ENCODE measurements at places on chromosomes 3 and 15. TPM values are rescaled to one million over a fixed set of nuclear protein-coding genes. Genes with fewer than 3 reads are reported as not detected.

The ABTB1 gene
- 28.6 TPM for total RNA-seq

The VILL gene
- total RNA-seq, result 184 TPM

The GXYLT2 gene
- 12.6 TPM for total RNA-seq

The HRG gene
- total RNA-seq, result not detected

- no peak for DNase-seq
Measured at GRCh38 chr15:31373096-31373865, 46.6 kb downstream of the KLF13 start.

- peak; percentile 29 for DNase-seq
Measured at GRCh38 chr15:97867870-97868269, 92.6 kb upstream of the ARRDC4 start.

DNA sequence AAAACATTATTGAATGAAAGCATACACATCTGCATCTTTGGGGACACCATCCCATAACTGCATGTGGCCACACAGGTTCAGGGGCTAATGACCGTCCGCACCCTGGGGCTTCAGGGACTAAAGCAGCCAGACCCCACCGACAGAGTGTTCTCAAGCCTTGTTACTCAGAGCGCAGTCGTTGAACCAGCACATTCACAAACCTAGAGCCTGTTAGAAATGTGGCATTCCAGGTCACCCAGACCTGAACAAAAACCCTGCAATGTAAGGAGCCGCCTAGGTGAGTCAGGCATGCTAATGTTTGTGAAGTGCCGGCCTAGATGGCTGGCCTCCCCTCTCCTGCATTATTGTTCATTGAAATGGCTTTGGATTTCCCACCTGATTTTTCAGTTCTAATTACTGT lies 52.3 kb upstream of the HACD2 start:
- no peak for DNase-seq

- DNase-seq, result peak; percentile 92
Measured at GRCh38 chr3:14452740-14453710, 50.6 kb downstream of the SLC6A6 start.

- DNase-seq, result no peak
Measured at GRCh38 chr15:37055481-37055880, 44.9 kb downstream of the MEIS2 start.

DNA sequence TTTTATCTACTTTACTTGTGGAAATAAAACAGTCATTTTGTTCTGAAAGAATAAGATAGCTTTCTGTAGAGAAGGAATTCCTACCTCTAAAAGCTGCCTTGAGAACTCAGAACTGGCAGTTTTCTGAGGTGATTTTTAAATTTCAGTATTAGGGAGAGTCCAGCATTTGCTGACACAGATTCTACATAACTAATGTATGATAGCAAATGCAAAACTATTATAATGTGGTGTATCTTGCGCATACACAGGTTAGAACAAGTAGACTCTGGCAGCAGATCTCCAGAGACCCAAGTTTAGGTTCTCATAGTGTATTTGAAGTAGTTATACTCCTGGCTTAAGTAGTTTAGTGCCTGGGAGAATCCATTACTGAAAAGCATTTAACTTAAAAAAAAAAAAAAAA lies 30.8 kb downstream of the OIP5 start:
- DNase-seq, result no peak

DNA sequence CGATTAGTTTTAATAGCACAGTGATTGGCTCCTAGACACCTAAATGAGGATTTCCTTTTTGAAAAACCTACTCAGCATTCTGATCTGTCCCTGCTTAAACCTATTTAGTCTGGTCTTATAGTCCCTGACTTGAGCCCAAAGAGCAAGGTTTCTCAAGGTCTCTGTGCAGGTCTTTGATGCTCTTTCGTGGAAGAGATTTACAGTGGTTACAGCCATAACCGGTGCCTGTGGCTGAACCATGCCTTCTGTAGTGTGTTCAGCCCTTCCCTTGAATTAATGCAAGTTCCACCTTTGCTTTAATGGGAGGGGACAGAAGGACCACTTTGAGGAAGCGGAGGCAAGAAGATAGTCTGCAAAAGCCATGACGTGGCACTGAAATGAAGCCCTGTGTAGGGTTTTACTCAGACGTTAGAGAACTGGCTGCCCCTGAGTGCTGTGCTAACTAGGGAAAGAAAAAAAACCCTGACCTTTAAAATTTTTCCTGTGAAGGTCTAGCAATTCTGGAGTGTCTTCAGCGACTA lies 43.0 kb downstream of the ZBTB38 start:
- no peak for DNase-seq

DNA sequence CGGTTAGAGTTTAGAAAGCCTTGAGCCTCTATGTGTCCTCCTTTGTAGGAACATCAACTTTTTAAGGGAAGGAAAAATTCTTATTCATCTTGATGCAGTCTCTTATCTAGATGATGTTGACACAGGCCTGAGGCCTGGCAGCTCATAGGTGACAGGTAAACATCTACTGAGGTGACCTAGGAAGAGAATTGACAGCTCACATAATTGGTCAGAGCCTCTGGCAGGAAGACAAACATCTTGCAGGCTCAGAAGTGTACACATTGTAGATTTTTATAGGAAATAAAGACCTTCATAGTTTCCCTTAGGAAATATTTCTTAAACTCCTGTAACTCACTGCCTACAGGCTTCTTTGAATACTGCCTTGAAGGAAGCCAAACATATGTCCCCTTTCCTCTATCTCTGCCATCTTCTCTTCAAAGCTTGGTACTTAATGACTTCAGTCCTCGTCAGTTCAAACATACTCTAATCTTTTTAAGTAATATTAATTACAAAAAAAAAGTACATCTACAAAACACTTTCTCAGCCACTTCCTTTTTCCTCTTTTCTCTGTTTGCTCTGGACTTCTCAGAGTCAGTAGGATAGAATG lies 341.3 kb downstream of the TBL1XR1 start:
- DNase-seq, result no peak

GRCh38 chr3:123138839-123139444 lies 62.8 kb upstream of the SEC22A start:
- no peak for DNase-seq

- DNase-seq, result no peak
Measured at GRCh38 chr3:26460985-26461384, 161.6 kb upstream of the LRRC3B start.

- DNase-seq, result no peak
Measured at GRCh38 chr15:100307241-100308212, 34.2 kb downstream of the ADAMTS17 start.

- DNase-seq, result no peak
Measured at GRCh38 chr15:92451225-92451825, 57.6 kb downstream of the ST8SIA2 start.

GRCh38 chr3:118932822-118933558 lies 101.7 kb downstream of the IGSF11 start:
- no peak for DNase-seq

- no peak for DNase-seq
Measured at GRCh38 chr15:22815766-22816165, 22.7 kb upstream of the NIPA2 start.

DNA sequence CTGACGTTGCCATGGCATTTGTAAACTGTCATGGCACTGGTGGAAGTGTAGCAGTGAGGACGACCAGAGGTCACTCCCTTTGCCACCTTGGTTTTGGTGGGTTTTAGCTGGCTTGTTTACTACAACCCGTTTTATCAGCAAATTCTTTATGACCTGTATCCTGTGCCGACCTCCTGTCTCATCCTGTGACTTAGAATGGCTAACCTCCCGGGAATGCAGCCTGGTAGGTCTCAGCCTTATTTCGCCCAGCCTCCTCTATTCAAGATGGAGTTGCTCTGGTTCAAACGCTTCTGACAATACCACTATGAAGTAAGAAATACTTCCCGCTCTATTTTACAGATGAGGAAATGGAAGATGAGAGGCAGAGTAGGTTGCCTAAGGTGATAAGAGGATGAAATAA lies 16.6 kb downstream of the PAQR9 start:
- DNase-seq, result no peak

GRCh38 chr15:53588773-53589172 lies 170.7 kb downstream of the WDR72 start:
- DNase-seq, result no peak

- no peak for DNase-seq
Measured at GRCh38 chr3:140170612-140171011, 235.6 kb downstream of the CLSTN2 start.

Data from left colon (tissue), 2 donors.